ENCODE measurements at places on chromosomes 6 and 20.

GRCh38 chr6:98977671-98978292, 30.0 kb upstream of the FBXL4 start:
- no peak overlapping the region for H3K4me3 ChIP-seq
- H3K36me3 ChIP-seq = no peaks in the 10 kb centered on the region
- H3K27ac ChIP-seq = no peak overlapping the region
- H3K27me3 ChIP-seq = peaks cover 4% of the 10 kb centered on the region

DNA sequence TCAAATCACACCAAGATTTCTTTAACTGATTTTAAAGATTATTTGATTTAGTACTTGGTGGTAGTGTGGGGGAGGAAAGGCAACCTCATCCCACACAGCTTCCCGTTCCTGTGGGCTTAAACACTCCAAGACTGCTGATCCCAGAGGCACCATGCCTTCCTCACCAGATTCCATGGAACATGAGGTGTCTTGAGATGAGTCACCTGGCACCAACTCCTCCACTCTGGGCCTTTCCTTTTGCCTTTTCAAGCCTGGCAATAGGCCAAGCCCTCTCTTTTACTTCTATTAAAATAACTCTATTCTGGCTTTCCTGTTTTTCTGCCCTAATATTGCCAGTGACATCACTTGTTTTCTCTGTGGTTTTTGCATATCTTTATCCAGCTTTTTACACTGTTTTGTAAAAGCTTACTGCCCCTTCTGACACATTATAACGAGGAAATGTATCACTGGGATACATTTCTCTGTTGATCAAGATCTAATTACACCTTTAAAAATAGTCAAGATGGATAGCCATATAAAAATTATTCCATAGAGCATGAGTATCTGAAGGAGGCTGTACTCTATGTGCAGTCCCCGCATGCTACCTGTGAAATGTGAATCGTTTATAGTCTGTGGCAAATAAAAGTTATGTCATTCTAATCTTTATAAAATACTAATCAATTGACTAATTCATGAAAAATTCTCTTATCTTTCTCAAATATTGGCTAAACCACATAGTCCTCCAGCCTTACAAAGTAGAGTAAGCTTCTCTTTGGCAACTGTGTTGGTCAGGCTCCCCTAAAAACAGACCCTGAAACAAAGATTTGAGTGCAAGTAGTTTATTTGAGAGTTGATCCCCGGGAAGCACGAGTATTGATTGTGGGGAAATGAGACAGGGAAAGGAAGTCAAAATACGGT, 257.8 kb upstream of the KCNQ5 start:
- H3K36me3 ChIP-seq = no peaks in the 10 kb centered on the region
- no peaks in the 10 kb centered on the region for H3K4me1 ChIP-seq
- H3K27me3 ChIP-seq = peaks cover 5% of the 10 kb centered on the region
- H3K4me3 ChIP-seq = no peak overlapping the region
- DNase-seq = no peak
- no peak overlapping the region for H3K27ac ChIP-seq

DNA sequence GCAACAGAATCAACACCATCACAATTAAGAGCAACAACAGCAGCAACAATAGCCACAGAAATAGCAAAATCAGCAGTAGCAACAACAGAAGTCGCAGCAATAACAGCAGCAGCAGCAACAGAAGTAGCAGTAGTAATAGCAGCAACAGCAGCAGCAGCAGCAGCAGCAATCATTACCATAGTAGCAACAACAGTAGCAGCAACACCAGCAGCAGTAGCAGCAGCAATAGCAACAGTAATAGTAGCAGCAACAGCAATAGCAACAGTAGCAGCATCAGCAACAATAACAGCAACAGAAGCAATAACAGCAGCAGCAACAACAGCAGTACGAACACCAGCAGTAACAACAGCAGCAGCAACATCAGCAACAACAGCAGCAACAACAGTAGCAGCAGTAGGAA, 39.8 kb downstream of the SLC22A2 start:
- no peaks in the 10 kb centered on the region for H3K36me3 ChIP-seq
- no peaks in the 10 kb centered on the region for H3K27me3 ChIP-seq
- H3K4me1 ChIP-seq = no peaks in the 10 kb centered on the region
- no peak overlapping the region for H3K27ac ChIP-seq
- H3K4me3 ChIP-seq = no peak overlapping the region

DNA sequence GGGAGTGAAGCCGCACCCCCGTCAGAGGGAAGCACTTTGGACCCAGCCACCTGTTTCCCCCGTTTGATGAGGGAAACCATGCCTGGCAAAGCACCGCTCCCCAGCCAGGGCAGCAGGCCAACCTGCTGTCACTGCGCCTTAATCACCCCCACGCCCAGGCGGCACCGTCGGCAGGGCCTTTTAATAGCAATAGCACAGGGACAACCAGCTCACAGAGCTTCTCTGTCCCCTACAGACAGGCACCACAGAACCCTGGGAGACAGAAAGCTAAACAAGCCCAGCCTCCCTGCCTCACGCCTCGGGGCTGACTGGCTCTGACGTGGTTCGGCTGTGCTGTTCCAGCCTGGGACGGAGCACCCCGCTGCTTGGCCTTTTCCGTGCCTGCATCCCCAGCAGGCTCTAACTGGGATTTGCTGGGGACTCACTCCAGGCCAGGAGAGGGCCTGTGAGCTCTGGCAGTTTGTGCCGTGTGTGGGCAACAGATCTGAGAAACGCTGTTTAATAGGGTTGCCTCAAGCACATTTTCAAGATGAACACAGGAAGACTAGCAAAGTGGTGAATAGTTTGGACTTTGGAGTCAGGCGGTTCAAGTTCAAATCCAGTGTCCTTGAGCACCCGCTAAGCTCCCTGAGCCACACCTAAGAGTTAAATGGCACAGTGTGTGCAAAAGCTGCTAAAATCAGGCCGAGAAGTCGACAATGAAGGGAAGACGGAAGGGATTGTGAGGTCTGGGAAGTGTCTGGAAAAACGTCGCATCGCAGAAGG, 223.8 kb downstream of the NRN1 start:
- no peak overlapping the region for H3K27ac ChIP-seq
- H3K4me1 ChIP-seq = no peaks in the 10 kb centered on the region
- DNase-seq = no peak
- H3K4me3 ChIP-seq = no peak overlapping the region
- no peaks in the 10 kb centered on the region for H3K36me3 ChIP-seq
- peaks cover 2% of the 10 kb centered on the region for H3K27me3 ChIP-seq

DNA sequence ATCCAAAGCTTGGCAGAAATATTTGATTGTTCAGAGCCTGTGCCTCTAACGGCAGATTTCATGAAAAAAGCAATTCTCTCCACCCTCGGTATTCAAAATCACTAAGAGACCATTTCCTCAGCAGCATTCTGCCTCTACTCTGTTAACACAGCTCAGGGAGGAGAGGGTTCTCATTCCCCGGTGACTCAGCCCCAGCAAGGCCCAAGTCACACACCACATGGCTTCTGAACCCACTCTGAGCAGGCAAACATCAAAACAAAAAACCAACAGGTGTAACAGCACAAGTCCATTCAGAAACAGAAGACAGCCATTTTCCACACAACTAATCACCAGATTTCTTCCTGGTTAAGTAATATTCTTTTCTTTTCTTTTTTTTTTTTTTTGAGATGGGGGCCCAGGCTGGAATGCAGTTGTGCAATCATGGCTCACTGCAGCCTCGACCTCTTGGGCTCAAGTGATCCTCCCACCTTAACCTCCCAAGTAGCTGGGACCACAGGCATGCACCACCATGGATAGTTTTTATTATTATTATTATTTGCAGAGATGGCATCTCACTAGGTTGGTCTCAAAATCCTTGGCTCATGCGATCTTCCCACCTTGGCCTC, 55.4 kb downstream of the GFOD1 start:
- peaks cover 92% of the 10 kb centered on the region for H3K4me1 ChIP-seq
- H3K27ac ChIP-seq = peak overlapping the region; percentile 85
- no peak for DNase-seq
- H3K36me3 ChIP-seq = peaks cover 13% of the 10 kb centered on the region
- peak overlapping the region; percentile 39 for H3K4me3 ChIP-seq
- no peaks in the 10 kb centered on the region for H3K27me3 ChIP-seq

GRCh38 chr6:44498436-44498835, 110.9 kb downstream of the CDC5L start:
- H3K27me3 ChIP-seq = no peaks in the 10 kb centered on the region
- no peak for DNase-seq
- H3K36me3 ChIP-seq = no peaks in the 10 kb centered on the region
- no peak overlapping the region for H3K27ac ChIP-seq
- no peak overlapping the region for H3K4me3 ChIP-seq

GRCh38 chr6:141203902-141204575, 928.7 kb upstream of the GJE1 start:
- no peaks in the 10 kb centered on the region for H3K36me3 ChIP-seq
- no peak overlapping the region for H3K4me3 ChIP-seq
- no peak for DNase-seq
- no peak overlapping the region for H3K27ac ChIP-seq
- H3K27me3 ChIP-seq = no peaks in the 10 kb centered on the region
- no peaks in the 10 kb centered on the region for H3K4me1 ChIP-seq

- no peak for DNase-seq
- no peaks in the 10 kb centered on the region for H3K36me3 ChIP-seq
- no peak overlapping the region for H3K27ac ChIP-seq
- peaks cover 7% of the 10 kb centered on the region for H3K4me1 ChIP-seq
- H3K27me3 ChIP-seq = peaks cover 19% of the 10 kb centered on the region
- H3K4me3 ChIP-seq = no peak overlapping the region
Measured at GRCh38 chr6:31130751-31131150, 8.1 kb downstream of the PSORS1C2 start.

- H3K27me3 ChIP-seq = peaks cover 30% of the 10 kb centered on the region
- H3K27ac ChIP-seq = no peak overlapping the region
- no peaks in the 10 kb centered on the region for H3K36me3 ChIP-seq
Measured at GRCh38 chr6:75528423-75528822, 34.8 kb upstream of the FILIP1 start.

DNA sequence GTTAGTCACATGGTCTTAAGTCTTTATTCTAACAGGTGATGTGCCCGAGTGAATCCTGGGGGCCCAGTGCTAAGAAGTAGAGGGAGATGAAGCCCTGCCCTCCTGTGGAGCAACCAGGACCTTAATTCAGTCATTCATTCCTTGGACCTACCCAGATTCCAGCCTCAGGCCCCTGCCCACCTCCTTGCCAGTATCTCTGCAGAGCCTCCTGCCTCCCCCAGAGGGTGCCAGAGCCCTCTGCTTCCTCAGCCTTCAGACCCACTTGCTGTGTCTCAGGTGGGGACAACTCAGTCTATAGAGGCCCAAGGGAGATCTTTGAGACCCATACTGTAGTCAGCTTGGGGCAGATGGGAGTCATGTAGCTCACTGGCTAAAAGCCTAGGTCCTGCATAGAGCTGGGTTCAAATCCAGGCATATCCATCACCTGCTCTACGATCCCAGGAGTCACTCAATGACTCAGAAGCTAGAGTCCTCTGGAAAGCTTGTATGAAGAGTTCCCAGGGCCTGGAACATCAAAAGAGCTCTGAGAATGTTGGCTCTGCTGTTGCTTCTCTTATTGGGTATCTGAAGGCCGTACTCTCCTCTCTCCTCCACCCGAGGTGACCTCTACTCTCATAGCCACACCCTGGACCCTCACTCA, 3.9 kb upstream of the SIGLEC1 start:
- no peak for DNase-seq
- H3K27me3 ChIP-seq = peaks cover 14% of the 10 kb centered on the region
- H3K4me1 ChIP-seq = peaks cover 12% of the 10 kb centered on the region
- no peak overlapping the region for H3K27ac ChIP-seq

DNA sequence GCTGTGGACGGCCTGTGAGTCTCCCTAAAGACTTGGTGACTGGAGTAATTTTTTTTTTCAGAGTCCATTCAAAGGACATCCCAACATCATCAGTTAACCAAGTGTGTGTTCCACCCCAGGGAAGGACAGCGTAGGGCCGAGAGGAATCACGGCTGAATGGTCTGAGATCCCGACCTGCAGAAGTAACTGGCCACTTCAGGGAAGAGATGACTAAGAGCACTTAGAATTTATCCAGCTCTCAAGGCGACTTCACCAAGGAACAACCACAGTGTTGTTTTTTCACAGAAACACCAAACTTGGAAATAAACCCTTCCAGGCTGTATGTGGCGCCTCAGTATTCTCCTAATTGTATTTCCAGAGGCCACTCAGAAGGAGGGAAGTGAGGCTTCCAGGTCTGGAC, 231.6 kb downstream of the FNDC1 start:
- no peaks in the 10 kb centered on the region for H3K27me3 ChIP-seq
- H3K27ac ChIP-seq = no peak overlapping the region
- no peak for DNase-seq
- H3K4me1 ChIP-seq = no peaks in the 10 kb centered on the region
- H3K36me3 ChIP-seq = no peaks in the 10 kb centered on the region
- no peak overlapping the region for H3K4me3 ChIP-seq

- no peak for DNase-seq
- H3K4me1 ChIP-seq = peaks cover 36% of the 10 kb centered on the region
- H3K27me3 ChIP-seq = peaks cover 57% of the 10 kb centered on the region
- no peak overlapping the region for H3K4me3 ChIP-seq
Measured at GRCh38 chr6:30171677-30172471, 8.5 kb downstream of the TRIM15 start.

DNA sequence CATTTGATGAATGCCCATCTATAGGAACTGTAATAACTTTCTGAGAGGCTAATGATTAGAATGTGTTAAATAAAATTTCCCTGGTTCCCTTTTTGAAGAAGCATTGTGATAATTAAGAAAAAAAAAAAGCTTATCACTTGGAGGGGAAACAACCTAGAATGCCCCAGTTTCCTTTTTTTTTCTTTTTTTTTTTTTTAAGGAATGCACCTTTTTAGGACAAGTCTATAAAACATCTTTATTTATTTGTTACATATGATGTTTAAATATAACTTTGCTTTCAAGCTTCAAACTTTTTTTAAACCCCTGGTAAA, 7.3 kb upstream of the MRPS10 start:
- H3K4me1 ChIP-seq = peaks cover 18% of the 10 kb centered on the region
- no peak for DNase-seq
- H3K27ac ChIP-seq = no peak overlapping the region
- H3K36me3 ChIP-seq = peaks cover 13% of the 10 kb centered on the region

DNA sequence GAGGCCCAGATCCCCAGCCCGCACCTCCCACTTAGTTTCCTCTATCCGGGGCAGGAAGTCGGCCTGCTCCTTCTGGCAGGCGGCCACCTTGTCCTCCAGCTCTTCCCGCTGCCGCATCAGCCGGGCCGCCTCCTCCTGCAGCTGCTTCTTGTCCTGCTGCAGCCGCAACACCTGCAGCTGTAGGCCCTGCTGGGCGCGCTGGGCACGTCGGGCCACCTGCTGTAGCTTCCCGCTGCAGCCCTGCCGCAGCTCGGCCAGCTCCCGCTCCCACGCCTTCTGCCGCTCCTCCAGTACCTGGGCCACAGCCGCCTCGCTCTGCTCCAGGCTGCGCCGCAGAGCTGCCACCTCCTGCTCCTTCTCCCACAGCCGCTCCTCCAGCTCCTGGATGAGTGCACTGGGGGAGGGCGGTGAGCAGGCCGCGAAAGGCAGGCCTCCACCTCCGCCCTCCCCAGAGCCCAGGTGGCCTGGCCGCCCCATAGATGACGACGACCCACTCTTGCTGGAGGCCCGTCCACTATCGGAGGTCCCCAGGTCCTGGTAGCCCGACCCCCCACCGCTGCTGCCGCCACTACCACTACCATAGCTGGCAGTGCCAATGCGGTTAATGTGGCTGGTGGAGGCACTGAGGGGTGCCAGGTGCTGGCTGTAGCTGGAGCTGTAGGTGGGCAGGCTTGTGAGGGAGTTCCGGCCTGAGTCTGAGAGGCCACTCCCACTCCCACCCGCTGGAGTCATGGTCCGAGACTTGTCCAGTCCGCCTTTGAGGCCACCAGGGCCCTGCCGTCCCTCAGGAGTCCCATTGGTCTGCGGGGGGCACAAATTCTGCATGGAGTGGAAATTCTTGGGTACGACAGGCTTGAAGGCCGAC, 6.0 kb upstream of the FASTKD5 start:
- H3K4me1 ChIP-seq = no peaks in the 10 kb centered on the region
- peaks cover 22% of the 10 kb centered on the region for H3K27me3 ChIP-seq
- H3K4me3 ChIP-seq = no peak overlapping the region
- H3K36me3 ChIP-seq = no peaks in the 10 kb centered on the region
- no peak overlapping the region for H3K27ac ChIP-seq
- DNase-seq = no peak

Data from activated T-helper 1 cell treated with anti-CD3 and anti-CD28 coated beads, Interleukin-12 subunit alpha, Interleukin-12 subunit beta, Interleukin-2, Interleukin-4 antibody, amounts not matched to agents 30 ng/mL and 10 ng/mL and 1 ng/mL, durations not matched to agents 14 hours and 24 hours and 36 hours (primary cell).